ENCODE measurements at places on chromosomes 13 and 19.

GRCh38 chr13:32857077-32857476 lies 159.1 kb upstream of the KL start:
- DNase-seq, result no peak

GRCh38 chr13:30049692-30050091 lies 199.3 kb upstream of the UBL3 start:
- no peak for DNase-seq

- no peak for DNase-seq
Measured at GRCh38 chr13:28136916-28137315, 1.4 kb upstream of the PAN3 start.

DNA sequence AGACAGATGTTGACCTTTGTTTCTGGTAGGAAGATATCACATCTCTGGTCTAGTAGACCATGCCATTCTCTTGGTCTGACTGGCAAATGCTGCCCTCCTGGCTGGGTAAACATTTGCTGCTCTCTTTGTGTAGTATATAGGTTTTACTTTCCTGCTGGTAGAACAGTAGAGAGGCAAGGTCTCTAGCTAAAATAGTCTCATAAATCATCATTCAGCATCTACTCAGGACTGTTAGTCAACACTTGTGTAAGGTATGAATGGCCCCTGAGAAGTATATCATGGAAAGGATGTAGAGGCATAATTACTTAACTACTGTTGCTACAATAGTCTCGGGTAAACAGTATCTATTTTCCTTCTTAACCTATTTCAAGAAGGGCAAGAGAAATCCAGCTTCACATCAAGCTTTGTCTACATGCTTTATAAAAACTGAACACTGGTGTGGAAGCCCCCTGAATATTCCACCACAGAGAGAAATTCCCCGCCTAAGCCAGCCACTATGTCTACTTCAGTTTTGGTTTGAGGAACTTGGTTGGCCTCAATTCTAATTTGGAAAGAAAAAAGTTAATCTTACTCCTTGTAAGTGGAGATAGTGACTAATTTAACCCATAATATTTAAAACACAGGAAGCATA lies 18.4 kb upstream of the MYCBP2 start:
- no peak for DNase-seq

DNA sequence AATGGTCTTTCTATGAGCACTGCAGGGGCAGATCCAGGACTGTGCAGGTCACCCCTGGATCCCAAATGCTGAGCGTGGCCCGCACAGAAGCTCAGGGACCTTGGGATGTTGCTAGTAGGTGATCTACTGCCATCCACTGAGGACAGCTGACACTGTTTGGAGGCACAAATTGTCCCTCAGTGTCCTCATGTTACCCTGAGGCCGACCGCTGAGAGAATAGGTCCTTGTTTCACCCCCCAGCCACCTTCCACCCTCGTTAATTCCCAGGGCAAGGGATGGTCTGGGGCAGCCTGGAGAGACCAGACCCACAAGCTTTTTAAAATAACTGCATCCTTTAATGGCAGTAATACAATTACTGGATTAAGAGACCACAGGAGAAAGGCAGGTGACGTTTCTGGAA lies 15.4 kb upstream of the TMEM160 start:
- DNase-seq, result no peak

DNA sequence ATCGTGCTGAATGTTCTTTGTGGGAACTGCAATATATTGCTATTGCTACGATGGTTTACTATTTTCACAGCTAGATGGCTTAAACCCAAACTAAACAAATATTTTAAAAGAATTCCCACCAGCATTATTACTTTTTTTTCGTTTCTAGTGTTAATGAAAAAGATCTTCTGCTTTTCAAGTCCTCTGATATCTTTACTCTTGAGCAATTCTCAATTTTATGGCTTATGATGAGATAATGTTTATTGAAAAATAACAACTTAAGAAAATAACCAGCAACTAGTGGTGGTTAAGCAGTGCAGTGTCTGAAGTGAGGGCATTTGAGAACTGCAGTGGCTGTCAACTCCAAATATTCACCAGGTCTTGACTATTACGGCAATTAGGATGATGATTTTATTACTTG lies 360.4 kb downstream of the ENOX1 start:
- no peak for DNase-seq

Measured in activated CD8-positive, alpha-beta memory T cell treated with anti-CD3 and anti-CD28 coated beads for 48 hours (primary cell).